GM06990 (cell line): ENCODE measurements at places on chromosomes 3 and 15.

- peak; percentile 17 for DNase-seq
These were observed 332.1 kb downstream of the ARRDC4 start for GRCh38 chr15:98292442-98293240.

- DNase-seq = no peak
These were observed 141.5 kb upstream of the TBL1XR1 start for GRCh38 chr3:177338697-177339219.

DNA sequence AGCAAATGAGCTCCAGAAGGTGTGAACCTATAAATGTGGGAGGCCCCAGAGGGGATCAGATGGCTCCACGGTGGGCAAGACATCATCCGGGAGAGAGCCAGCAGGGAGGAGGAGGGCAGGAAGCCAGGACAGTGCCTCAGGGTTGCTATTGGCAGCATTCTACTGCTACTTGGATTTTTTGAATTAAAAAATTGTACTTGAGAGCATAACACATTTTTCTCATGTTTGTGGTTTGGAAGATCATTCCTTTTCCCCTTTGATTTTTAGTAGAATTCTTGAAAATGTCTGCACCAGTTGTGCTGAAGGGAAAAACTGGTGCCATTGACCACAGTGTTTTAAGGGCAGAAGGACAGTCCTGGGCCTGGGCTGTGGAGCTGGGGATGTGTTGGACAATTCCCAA lies 59.2 kb downstream of the LYZL4 start:
- DNase-seq = no peak

DNA sequence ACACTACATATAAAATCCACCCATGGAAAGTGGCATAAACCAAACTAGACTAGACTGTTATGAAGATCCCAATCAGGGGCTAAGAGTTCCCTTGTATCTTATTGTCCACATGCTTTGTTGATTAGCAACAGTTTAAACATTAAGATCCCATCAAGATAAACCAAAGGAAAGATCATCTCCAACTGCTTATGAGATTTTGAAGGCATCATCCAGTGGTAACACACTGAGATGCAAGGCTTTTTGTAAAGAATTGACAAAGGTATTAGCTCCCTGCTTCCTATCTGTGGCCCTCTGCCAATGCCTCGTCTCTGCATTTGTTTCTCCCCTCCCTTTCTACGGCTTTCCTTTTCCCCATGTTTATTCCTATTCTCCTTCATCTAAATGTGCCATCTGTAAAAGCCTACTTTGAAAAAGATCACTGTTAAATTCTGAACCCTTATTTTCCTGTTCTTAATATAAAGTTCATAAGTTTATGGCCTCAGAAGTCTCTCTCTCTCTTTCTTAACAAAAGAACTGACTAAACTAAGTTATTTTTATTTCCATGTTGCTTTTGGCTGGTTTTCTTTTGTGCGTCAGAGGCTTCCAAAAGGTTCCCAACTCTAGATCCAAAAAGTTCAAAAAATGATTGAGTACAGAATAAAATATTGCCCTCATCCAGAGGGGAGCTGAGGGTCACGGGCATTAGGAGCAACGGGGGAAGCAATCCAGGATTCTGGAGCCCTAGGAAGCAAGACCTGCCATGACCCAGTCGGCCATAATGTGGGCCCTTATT lies 5.5 kb downstream of the PLD1 start:
- no peak for DNase-seq

DNA sequence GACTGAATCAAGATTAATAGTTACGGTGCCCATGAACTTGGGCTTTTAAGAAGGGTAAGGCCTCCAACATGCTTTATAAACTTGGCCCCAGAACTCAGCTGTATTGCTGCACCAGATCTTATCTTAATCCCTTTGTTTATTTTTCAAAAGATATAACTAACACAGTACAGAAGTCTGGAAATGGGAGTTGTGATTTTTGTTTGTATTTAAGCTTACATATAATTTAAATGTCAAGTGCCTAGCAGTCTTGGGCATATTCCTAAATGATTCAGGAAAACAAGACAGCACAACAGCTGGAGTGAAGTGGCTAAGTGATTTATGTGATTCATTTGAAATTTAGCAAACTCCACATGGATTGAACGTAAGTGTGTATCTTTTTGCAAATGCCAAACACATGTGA lies 56.2 kb downstream of the NBEAL2 start:
- DNase-seq = no peak

- no peak for DNase-seq
These were observed 4.0 kb downstream of the STX19 start for GRCh38 chr3:94024385-94024784.

- no peak for DNase-seq
These were observed 25.3 kb downstream of the PTPN23 start for GRCh38 chr3:47405820-47406761.

- DNase-seq = no peak
These were observed 316.7 kb upstream of the AGTR1 start for GRCh38 chr3:148381051-148381450.

DNA sequence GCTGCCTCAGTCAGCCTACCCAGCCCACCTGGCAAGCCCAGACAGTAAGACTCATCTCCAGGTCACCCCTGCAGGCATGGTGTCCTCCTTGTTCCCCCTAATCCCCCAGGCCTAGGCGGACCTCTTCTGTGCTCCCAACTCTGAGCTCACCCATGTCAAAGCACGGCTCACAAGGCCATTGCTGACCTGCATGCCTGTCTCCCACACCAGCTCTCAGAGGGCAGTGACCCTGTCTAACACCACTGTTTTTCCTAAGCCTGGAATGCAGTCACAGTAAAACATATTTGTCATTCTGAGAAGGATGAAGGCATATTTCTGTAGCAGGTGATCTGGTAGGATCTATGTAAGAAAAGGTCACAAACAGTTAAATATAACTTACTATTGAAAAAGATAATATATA lies 110.3 kb upstream of the HACD2 start:
- no peak for DNase-seq

DNA sequence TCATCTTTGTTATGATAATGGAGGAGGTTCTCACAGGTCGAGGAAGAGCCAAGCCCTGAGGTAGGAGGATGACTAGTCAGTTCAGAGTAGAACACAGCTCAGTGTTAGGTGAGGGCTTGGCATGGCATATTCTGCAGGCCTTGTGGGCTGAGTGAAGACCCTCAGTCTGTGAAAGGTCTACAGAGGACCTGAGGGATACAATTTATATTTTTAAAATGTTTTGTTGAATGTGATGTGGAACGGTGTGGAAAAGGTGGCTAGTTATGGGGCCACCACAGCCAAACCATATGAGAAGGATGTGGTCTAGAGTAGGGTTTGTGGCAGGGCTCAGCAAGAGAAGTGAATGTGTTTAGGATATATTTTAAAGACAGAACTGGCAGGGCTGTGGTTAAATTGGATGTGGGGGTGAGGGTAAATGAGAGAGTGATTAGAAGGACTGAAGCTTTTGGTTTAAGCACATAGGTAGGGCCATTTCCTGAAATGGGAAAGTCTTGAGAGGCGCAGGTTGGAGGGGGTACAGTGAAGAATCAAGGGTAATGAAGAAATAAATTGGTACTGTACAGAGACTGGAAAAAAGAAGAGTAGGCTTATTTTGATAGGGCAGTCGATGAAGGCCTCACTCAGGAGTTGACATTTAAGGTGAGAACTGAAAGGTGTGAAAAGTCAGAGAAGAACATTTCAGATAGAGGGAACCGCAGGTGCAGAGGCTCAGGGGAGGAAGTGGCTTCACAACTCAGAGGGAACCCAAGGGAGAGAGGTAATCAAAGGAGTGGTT lies 60.5 kb downstream of the SPTSSB start:
- peak; percentile 27 for DNase-seq

DNA sequence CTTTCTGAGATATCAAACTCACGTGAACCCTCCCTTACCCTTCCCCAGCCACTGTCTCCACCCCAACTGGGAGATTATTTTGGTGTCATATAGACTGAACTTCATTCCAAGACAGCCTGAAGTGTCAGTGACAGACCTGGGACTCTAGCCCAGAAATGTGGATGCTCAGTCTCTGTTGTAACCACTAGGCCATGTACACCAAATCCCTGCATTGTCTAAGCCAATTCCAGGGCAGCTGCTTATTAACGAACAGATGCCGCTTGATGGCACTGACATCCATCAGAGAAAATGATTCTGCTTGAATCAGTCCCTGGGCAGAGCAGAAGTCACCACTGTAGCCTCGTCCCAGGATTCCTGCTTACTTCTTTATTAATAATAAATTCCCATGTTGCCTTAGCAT lies 305.5 kb downstream of the GRM7 start:
- no peak for DNase-seq

GRCh38 chr3:126124896-126125295 lies 41.0 kb upstream of the SLC41A3 start:
- DNase-seq = no peak

GRCh38 chr3:52779011-52779836 lies 1.8 kb downstream of the ITIH1 start:
- DNase-seq = peak; percentile 67

GRCh38 chr3:17407576-17407975 lies 334.9 kb downstream of the TBC1D5 start:
- DNase-seq = no peak

DNA sequence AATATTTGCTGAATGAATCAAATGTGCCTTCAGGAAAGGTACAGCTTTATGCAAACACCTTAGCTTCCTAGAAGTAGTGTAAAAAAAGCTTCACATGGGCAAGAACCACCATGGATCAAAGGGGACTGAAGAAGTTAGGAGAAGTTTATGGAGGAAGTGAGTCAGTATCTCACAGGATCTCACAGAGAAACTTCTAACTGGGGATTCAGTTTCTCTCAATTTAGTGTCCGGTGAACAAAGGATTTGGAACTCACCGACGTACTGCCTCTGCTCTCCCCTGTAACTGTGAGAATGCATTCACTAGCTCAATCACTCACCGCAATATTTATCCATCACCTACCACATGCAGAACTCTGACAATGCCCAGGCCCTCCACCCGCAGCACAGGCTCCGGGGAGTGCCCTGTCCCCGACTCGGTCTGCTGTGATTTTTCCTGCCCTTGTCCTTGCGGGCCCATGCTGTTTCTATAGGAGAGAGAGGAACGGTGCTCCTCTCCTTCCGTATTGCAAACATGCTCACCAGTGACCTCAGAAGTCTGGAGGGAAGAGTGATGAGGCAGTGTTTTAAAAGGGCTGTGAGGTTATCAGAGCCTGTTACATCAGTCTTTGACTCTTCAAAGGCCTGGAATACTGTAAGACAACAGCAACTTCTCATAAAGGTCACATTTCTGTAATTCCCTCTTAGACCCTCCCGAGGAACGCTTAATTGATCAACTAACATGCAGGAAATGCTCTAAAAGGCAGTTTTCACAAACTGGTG lies 222.5 kb upstream of the ICE2 start:
- DNase-seq = no peak

DNA sequence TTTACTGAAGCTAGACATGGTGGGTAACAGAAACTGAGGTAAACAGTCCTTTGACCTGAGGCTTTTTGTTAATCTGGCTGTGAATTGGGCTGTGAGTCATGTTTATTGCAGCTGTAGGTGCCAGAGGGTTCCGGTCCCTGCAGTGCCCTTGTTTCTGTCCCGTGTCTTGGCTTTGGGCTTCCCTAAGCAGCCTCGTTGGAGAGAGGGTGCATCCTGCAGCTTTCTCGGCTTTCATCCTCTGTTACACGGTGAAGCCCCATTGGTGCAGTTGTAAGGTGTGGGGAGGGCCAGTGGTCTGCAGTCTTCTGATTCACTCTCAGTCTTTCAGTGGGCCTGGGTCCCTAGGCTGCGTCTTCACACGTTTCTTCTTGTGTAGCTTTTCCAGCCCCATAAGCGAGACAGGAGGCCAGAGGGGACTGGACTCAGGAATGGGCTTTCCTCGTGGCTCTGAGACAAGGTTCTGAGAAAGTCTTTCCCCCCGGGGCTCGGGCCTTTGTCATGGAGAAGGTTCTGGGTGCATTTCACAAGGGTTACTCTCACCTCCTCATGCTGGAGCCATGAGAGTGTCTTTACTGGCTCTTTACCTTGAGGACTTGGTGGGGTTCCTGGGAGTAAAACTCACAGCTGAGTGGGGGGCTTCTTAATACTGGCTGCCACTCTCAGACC lies 33.1 kb downstream of the ASB7 start:
- DNase-seq = no peak

DNA sequence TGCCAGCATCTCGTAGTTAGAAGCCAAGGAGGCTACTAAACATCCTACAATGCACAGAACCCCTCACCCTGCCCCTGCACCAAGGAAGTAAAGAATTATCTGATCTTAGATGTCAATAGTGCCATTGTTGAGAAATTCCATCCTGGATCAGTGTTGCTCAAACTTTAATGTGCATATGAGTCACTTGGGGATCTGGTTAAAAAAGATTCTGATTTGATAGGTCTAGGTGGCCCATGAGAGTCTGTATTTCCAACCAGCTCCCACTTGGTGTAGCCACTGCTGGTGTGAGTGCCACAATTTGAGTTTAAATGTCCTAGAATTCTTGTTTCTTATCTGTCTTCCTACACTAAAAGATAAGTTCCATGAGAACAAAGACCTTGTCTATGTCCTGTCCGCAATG lies 43.7 kb downstream of the TMEM45A start:
- DNase-seq = no peak

DNA sequence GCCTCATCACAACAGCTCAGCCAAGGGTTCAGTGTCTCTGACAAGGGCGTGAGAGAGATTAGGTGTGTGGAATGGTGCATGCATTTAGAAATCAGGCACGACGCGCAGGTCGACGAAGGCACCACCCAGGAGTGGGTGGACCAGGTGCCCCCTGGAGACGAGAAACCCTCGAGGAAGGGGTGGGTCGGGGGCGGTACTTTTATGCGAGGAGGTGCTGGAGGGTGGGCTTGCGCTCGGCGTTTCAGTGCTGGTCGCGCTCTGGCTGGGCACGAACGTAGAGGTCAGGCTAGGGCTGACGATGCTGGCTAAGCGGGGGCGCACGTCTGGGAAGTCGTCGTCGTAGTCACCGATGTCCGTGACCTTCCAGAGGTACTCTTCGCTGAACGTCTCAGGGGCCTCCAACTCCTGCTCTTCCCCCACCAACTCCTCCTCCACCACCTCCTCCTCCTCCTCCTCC lies 393 bp downstream of the ERICH6 start:
- DNase-seq = peak; percentile 56

DNA sequence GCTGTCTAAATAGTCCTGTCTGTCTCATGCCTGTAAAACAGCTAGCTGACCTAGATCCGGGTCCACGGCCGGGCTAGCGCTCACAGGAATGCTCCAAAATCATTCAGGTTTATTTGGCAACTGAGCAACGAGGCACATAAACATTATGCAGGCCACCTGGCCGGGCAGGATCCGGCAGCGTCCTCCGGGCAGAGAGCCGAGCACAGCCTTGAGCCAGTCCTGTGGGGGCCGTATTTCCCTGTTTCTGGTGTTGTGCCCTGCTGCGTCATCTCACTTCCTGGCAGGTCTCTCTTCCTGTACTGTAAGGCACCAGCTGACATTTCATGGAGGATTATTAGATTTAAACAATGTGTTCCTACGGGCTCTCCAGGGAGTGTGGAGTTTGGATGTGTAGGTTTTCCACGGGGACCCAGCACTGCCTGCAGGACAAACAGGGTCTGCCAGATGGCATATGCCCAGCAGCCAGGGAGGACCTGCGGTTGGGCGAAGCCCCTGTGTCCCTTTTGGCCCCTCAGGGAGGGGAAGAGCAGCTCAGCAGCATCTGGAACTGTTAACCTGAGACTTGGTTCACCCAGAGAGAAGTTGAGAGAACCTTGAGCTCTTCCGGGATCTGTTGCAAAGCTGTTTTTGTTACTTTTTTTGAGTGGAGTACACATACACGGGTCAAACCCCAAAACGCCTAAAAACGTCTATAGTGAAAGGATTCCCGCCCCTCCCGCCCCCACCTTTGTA lies 16.6 kb upstream of the LRRK1 start:
- DNase-seq = no peak
